ENCODE measurements at places on chromosomes 6 and 20.

DNA sequence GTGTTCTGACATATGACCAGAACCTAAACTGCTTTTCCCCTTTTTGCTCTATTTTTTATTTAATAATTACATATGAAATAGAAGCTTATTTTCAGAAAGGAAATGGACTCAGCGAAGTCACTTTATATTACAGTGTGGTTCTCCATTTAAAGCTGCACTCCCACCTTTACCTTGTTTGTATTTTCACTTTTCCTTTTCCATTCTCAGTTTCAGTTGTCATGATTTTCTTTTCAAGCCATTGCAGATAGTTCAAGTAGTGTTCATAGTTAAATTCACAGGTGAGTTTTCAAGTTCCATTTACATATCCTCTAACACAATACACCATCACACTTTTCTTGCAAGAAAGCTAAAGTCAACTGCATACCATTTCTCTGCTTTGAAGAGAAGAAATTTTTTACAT, 400.2 kb downstream of the HACE1 start:
- DNase-seq: no peak

DNA sequence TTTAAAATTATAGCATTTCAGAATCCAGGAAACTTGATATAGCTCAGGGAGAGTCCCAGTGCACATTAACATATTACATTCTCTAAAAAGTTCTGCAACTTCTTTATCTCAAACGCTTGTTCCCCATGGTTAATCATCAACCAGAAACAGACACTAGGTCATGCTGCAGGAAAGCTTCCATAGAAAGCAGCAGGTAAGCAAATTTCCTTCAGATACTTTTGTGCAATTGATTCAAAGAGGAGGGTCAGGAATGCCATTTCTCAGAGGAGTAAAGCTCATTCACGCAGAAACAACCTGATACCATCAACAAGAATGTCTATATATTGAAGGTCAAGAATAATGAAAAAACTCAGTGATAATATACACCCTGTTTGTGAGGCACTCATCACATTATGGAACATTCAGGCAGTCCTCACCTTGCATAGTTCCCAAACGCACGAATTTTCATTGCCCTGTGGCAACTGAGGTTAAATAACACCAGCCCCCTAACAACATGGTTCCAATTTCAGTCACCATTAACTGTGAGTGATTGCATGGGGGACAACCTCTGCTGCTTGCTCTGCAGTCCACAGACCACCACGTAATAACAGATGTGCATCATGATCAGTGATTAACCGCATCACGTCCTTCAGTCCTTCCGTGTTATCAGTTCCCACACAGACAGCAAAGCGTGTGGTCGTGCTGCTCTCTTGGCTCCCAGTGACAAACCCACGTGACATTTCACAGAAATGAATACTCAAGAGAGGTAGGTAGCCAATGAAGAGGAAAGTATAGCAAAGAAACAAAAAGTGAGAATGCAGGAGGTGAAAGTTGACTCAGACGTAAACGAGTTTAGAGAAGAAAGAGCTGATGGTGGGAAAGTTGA, 95.7 kb downstream of the LY86 start:
- no peak for DNase-seq

DNA sequence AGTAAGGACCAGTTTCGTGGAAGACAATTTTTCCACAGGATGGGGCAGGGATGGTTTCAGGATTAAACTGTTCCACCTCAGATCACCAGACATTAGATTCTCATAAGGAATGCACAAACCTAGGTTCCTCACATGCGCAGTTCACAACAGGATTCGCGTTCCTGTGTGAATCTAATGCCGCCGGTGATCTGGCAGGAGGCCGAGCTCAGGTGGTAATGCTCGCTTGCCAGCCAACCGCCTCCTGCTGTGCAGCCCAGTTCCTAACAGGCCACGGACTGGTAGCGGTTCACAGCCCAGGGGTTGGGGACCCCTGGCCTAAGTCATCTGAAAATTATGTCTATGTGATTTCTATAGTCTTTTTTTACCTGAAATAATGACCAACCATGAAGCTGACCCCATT, 217.5 kb downstream of the TMEM200A start:
- DNase-seq: no peak

DNA sequence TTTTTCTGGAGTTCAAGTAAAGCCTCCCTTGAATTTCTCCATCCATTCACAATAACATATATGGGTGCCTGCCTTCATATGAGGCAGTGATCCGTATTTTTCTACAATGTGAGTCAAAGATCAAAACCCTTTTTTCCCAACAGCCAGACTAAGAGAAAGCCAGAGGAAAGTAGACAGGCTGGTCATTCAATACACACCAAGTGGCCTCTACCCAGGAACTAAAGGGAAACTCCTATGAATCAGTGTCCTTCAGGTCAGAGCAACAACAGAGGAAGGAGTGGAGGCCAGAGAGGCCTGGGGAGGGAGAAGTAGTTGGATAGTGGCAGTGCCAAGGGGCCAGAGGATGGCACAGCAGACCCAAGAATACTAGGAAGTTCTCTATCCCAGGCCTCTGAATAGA, 23.8 kb downstream of the SIM1 start:
- DNase-seq: no peak

DNA sequence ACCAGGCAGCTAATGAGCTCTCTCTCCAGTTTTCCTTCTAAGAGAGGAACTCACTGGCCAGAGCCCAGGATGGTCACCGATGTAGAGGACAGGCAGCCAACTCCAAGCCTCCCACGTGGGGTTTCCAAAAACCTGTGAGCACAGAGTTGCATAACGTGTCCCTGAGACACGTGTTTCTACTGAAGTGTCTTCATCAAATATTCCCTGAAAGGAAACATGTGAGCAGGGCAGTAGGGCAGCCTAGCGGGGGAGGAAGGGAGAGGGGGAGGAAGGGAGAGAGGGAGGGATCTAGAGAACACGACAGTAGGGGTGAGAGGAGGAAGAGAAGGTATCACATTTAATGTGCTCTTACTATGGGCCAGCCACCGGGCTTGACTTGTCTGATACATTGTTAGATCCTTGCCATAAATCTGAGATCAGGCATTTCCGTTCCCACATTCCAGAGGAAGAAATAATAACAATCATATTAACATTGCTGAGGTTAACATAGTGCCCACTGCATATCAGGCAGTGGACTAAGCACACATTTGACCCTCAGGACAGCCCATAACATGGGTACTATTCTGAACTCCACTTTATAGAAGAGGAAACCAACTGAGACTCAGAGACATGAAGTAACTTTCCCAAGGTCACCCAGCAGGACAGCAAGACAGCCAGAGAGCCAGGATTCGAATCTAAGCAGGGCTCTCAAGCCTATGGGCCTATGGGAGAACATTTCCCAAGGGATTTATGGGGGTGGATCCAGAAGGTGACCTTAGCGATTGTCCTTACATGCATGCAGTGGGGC, 4.5 kb upstream of the SYS1 start:
- no peak for DNase-seq

GRCh38 chr6:92779746-92780145, 639.6 kb downstream of the EPHA7 start:
- no peak for DNase-seq
